ENCODE measurements at places on chromosomes 3 and 15.
A peak's percentile ranks its signal among the peaks of the same experiment; 100 is the strongest.

GRCh38 chr3:124143047-124143446 lies 151.1 kb upstream of the ROPN1 start:
- DNase-seq: no peak

DNA sequence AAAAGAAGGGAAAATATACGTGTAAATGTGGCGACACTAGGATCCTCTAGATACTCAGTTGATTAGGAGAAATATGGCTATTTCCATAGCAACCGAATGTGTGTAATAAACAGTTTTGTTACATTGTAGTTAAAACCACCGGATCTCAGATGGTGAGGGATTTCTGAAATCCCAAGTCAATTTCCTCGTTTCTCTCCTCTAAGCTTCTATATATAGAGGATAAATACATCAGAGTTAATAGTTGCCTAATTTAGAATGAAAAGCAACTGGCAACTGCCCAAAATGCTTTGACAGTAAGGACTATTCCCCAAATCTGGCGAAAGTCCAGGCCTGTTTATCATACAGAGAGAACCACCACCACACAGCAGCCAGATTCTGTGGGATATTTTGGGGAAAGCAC lies 112.6 kb downstream of the GABRB3 start:
- DNase-seq: no peak

DNA sequence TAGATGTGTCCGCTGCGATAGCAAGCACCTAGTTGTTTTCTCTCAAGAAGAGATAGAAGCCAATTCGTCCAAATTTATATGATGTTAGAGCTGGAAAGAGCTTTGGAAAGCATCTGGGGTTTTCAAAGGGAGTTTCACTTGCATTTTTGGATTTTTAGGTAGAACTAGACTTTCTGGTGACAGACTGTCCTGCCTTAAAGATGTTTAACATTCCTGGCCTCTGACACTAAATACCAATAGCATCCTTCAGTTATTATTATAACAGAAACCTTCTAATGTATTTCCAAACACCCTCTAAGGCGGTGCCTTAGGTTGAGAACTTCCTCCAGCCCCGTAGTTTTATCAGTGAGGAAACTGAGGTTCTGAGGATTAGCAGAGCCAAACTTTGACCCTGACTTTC lies 305.3 kb downstream of the SATB1 start:
- DNase-seq: no peak

DNA sequence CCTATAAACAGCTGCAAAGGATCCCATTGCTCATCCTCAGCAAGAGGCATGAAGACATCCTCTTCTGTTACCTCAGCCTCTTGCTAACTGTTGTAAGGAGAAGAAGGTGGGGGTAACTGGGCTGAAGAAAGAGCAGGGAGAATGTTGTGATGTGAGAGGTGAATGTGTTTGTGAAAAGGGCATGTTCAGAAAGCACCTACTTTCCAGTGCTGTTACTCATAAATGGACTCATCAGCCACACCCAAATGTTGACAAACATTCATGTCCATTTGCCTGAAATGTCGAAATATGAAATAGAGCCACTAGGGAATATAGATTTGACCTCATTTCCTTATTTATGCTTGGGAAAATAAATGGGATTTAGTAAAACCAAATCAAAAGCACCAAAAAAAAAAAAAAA lies 12.6 kb downstream of the SLC24A1 start:
- DNase-seq: no peak

GRCh38 chr3:45098310-45098709 lies 47.9 kb downstream of the CDCP1 start:
- no peak for DNase-seq

- peak; percentile 32 for DNase-seq
These were observed 28.3 kb downstream of the LRIG1 start for GRCh38 chr3:66472313-66473134.

GRCh38 chr15:58460116-58460790 lies 28.5 kb downstream of the LIPC start:
- DNase-seq: no peak

DNA sequence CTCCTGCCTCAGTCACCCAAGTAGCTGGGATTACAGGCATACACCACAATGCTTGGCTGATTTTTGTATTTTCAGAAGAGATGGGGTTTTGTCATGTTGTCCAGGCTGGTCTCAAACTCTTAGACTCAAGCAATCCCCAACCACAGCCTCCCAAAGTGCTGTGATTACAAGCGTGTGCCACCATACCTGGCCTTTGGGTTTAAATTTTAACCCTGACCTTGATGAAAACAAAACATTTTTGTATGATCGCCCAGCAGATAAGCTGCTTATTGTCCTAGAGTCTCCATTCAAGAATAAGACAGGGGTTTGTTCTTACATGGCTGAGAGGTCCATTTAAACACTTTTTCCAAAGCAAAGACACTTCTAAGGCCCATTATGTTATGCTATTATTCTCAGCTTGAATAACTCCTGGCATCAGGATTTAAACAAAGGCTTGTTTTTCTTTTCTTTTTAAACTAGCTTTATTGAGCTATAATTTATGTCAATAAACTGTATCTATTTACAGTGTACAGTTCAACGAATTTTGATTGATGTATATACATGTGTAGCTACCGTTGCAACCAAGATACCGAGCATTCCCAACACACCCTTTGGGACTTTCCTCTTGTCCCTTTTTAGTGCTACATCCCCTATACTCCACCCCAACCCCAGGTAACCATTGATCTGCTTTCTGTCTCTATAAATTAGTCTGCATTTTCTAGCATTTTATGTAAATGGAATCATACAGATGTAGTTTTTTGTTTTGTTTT lies 1.4 kb upstream of the MUC13 start:
- DNase-seq: no peak

DNA sequence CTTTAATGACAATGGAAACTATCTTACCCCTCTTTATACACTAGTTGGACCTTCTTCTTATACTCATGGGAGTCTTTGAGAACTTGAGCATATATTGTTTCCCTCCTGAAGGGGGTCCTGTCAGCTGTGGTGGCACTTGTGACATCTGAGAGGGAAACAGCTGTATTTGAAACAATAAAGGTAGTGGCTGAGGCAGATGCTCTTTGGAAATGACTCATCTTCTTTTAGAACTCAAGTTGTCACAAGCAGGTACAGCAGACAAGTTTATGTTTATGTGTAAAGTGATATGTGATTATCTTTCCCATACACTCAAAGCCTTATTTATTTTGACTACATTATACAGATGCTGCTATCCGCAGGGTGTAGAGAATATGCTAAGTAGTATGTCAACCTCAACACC lies 220.0 kb upstream of the GRM7 start:
- no peak for DNase-seq

- DNase-seq: no peak
These were observed 45.9 kb upstream of the THUMPD3 start for GRCh38 chr3:9316881-9317361.

DNA sequence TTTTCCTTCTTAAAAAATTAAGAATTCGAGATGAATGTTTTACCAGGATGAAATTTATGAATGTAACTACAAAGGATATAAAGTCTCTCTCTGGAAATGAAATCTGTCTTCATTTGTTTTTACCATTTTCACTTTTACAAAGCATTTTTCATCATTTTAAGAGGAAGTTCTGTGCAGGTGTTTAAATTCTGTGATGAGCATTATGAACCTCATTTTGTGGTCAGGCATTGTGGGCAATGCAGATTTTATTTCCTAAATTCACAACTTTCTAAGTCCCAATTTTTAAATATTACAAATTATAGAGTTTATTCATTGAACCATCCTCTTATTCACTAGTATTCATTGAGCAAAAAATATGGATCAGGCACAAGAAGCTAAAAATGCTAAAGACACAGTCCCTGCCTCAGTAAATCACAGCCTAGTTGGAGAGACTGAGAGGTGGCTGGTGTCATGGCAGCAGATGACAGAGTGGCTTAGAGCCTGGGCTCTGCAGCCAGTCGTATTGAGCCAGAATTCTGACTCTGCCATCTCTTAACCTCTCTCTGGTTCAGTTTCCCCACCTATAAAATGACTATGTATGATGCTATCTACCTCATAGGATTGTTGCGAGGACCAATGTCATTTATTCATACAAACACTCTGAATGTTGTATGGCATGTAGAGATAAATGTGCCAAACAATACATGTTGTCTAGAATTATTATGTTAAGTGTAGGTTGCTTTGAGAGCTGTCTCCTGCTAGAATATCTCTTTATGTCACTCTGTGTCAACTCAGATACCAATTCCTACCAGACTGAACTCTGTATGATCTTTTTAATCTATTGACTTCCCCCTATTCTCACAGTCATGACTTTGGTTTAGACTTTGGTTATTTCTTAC lies 7.5 kb upstream of the TGFBR2 start:
- no peak for DNase-seq

GRCh38 chr15:79970624-79971434 lies at the start of gene BCL2A1:
Gene BCL2A1, minus strand, starts transcription at chr15:79971196. Its CDS starts 77 bp downstream, at chr15:79971119.
- DNase-seq: peak; percentile 68
